ENCODE measurements at places on chromosomes 1 and 21.

- DNase-seq, result no peak
These were observed 9.4 kb downstream of the FCAMR start for GRCh38 chr1:206960676-206961386.

DNA sequence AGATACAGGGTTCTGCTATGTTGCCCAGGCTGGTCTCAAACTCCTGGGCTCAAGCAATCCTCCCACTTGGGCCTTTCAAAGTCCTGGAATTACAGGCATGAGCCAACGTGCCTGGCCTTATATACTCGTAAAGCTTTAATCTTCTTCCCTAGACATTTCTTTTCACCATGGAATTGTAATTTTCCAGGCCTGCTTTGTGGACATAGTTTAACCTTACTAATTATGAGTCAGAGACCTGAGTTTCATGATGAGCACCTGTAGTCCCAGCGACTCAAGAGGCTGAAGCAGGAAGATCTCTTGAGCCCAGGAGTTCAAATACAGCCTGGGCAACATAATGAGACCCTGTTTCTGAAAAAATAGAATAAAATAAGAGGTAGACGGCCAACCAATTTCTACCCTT, 12.3 kb downstream of the PATJ start:
- no peak for DNase-seq

- peak; percentile 86 for DNase-seq
These were observed 14.0 kb upstream of the PAQR7 start for GRCh38 chr1:25889470-25889869.

GRCh38 chr1:28887419-28887834, 26.9 kb upstream of the EPB41 start:
- no peak for DNase-seq

- no peak for DNase-seq
These were observed 30.2 kb downstream of the TTC39A start for GRCh38 chr1:51299981-51300670.

DNA sequence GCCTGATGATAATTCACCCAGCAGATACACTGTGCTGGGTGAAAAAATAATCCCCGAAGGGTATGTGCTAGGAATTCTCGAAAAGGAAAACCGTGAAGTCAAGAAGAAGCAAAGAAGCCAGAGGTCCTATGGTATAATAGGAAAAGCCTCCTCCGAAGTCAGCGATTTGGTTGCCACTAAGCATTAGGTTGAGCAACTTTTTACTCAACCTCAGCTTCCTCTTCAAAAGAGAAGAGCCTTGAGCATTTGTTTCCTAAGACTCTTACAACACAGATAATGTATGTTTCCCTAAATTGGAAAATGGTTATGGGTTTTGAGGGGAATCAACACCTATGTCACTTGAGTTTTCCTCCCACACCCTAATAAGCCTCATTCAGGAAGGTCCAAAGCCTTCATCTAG, 21.3 kb upstream of the MNDA start:
- DNase-seq, result no peak

DNA sequence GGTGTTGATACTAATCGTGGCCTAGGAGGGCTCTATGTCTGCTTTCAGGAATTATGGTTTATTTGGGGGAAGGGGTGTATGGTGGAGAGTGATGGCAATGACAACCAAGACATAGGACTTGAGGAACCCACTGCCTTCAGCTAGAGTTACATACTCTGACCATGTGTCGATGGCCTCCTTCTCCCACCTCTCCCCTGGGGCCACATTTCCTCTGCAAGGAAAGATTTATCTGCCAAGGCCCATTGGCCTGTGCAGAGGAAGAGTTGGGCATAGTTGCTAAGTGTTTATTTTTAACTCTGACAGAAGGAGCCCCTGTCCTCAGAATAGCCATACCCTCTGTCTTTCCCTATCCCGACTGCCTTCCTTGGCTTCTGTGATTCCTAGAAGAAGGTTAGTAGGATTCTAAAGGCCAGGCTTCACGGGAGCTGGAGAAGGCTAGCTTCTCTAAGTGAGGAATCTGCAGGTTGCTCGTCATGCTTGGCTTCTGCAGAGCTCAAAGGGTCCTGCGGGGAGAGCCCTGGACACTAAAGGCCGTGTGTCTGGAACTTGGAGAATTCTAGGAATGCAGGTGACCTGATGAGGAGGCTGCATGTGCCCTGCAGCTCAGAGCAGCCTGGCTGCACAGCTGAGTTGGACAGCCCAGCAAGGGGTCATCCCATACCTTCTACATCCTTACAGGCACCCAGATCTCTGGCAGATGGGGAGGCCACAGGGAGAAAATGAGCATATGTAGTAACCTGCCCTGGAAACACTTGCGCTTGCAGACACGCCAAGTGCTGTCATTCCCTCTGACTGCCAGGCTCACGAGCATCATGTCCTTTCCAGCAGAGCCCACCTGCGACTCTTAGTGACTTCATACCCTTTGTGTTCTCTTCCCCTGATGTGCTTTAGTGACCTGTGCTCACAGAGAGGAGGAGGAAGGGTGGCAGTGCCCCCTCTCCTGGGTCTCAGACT, 9.7 kb downstream of the MAPKAPK2 start:
- no peak for DNase-seq

DNA sequence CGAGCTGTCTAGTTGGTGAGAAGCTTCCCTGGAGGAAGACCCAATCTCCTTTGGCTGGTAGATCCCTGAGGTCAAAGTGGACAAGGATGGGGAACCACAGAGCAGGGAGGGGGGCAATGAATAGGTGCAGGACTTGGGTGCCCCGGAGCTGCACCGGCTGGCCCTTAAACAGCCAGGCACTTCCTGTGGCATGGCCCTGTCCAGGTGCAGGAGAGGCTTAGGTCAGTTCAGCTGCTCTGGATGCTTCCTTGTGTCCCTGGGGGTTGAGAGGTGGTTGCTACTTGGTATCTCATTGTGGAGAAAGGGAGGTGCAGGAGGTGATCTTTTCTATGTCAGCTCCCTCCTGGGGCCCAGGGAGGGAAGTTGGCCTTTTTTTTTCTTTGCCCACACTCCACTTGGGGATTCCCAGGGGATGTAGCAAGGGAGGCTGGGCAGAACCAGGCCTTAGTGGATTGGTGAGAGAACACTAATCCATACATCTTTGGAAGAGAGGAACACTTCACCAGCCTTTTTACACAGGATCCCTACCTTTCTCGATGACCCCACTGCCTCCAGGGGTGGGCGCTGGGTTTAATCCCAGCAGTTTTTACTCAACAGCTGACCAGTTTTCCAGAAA, 1.2 kb upstream of the ST3GAL3 start:
- DNase-seq, result no peak

DNA sequence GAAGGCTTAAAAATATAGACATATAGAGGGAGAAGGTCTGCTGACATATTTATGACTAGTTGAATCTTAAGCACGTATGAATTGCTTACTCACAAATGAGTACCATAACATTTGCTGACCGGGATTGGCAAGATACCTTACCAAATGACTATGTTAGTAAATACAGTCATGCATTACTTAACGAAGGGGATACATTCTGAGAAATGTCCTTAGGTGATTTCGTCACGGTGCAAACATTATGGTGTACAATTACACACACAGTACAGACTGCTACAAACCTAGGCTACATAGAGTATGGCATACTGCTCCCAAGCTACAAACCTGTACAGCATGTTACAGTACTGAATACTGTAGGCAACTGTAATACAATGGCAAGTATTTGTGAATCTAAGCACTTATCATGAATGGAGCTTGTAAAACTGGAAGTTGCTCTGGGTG, 19.4 kb upstream of the UBE2U start:
- DNase-seq, result peak; percentile 83

GRCh38 chr1:203557390-203557789, 63.4 kb downstream of the OPTC start:
- DNase-seq, result no peak

- DNase-seq, result no peak
These were observed 19.4 kb upstream of the SLAMF9 start for GRCh38 chr1:159973350-159973940.

DNA sequence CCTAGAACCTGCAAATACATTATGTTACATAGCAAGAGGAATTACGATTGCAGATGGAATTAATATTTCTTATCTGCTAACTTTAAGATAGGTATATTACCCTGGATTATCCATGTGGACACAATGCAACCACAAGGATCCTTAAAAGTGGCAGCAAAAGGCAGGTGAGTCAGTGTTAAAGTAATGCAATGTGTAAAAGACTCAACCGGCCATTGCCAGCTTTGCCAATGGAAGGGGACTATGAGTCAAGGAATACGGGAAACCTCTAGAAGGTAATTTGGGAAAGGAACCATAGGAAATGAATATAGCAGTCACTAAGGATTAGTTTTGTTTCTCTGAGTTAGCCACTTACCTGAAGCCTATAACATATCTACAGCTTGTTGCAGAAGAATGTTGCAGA, 692.1 kb upstream of the ZP4 start:
- no peak for DNase-seq

DNA sequence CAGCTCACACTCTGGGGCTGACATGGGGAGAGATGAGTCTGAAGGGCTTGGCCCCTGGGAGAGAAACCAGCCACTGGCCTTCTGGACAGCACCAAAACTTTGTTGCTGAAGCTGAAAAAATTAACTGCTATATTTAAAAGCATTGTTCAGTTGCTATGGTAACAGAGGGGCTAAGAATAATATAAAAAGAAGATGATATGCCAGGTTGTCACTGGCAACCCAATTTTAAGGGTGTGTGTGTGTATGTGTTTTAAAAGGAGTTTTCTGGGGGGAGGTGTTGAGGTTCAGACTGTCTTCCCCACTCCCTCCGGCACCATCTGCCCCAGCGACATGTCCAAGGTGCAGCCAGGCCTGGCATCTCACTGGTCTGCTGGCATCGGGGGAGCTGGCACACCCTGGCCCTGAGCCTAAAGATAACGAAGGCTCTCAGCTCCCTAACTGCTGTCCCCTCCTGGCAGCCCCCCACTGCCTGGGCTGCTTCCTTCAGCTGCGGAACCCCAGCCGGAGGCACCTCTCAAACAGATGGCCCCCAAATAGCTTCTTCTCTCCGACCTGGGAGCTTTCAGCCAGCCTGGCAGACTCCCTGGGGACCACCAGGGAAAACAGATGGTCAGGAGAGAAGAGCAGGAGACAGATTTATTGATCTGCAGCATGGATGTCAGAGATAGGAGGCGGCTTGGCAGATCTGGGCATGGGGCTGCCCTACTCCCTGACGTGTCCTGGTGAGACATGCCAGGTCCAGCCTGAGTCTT, 203.9 kb downstream of the HIVEP3 start:
- no peak for DNase-seq

DNA sequence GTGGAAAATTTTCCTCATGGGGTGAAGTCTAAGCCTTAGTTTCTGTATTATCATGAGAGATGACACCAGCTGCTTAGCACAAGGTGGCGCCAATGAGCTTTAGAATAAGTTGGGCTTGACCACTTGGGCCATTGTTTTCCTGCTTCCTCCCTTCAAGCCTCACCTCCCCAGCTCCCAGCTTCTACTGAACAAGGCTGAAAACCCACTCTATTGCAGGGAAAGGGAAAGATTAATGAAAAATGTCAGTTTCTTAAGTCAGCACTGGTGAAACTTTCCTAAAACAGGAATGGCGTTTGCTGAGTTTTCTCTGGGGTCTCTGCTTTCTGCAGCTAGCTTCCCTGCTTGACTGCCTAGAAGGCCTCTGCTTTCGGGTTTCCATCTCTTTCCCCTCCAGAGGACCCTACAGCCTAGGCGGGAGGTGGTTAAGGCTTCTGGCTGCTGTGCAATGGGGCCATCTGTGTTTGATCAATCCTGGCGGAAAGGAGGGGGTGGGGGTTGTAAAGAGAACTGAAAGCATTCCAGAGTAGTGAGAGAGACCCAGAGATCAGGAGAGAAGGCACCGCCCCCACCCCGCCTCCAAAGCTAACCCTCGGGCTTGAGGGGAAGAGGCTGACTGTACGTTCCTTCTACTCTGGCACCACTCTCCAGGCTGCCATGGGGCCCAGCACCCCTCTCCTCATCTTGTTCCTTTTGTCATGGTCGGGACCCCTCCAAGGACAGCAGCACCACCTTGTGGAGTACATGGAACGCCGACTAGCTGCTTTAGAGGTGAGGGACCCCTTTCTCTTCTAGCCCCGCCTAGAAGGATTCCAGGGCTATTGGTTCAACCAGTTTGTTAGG, at the start of gene OLFML3:
TSS of gene OLFML3 (plus strand) at position 612 of the 840 bp plus-strand sequence. CDS start at position 655, 43 bp downstream.
- DNase-seq, result peak; percentile 70

GRCh38 chr1:50308878-50309277, 114.4 kb downstream of the DMRTA2 start:
- DNase-seq, result no peak

DNA sequence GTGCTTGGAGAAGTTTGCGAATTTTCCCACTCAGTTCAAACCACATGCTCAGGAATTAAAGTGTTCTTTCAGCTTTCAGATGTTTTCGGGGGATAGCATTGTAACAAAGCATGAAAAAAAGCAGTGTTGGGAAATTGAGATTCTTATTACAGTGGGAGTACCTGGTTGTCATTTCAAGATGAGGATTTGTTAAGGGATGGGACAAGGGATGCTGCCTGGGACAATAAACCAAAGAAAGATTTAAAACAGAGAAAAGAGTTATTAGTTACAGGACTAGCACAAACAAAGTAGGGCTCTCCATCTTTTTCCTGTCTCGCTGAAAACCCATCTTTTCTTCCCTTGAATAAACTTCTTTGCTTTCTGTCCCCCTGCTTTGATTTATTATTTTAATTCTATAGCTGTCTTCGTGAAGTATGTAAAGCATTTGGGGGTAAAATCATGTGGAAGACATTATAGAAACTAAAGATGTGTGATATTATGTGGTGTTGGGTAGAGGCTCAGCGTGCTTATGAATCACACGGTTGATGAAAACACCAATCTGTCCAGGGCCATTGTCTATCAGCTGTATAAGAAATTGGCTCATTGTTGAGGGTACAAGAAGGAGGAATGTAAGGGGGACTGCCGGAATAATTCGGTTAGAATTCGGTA, 277.6 kb downstream of the KIF26B start:
- DNase-seq, result no peak

DNA sequence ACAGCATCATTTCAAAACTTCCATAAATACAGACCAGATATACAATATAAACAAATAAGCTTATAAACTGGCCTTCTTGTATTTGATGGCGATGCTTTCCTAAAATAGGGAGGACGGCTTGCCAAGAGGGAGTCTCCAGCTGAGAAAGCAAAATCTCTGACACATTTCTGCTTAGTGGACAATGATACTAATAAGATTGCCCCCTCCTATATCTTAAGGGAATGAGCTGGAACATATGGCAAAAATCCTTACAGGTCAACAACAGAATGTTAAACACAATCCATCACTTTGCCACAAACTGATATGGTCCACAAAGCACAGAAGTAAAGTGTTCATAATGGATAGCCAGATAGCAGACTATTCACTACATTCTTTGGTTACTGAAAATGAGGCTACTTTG, 7.1 kb upstream of the GADD45A start:
- DNase-seq, result no peak

- no peak for DNase-seq
These were observed 19.7 kb upstream of the DIPK1A start for GRCh38 chr1:92980732-92981647.

- no peak for DNase-seq
These were observed 128.1 kb upstream of the CTTNBP2NL start for GRCh38 chr1:112267929-112268328.

All from DMS153 (cell line).